ENCODE measurements at places on chromosomes 12 and 14.
A peak's percentile ranks its signal among the peaks of the same experiment; 100 is the strongest.

DNA sequence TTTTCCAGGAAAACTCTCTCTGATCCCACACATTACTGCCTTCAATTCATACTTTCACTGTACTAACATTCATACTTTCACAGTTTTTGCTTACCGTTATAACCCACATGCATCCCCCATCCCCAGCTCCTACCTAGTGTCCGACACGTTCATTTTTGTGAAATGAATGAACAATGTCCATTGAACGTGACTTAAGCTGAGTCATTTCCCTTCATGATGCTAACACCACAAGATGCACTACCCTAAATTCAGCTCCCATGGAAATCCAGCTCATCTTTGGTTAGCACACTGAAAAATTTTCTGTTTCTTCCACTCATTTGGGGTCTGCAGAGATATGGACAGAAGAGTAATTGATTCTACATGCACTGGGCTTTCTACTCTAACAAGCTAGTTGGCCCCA is 84.7 kb downstream of the GALNT4 start:
- peak; percentile 60 for DNase-seq

- DNase-seq, result no peak
These were observed 37.3 kb downstream of the MGST1 start for GRCh38 chr12:16384732-16385131.

GRCh38 chr12:94206886-94207285 is 58.5 kb downstream of the PLXNC1 start:
- DNase-seq, result no peak

- no peak for DNase-seq
These were observed 1808.9 kb upstream of the SEL1L start for GRCh38 chr14:83342590-83342989.

GRCh38 chr14:92039063-92039718 is 668 bp downstream of the TRIP11 start:
- DNase-seq, result peak; percentile 46

DNA sequence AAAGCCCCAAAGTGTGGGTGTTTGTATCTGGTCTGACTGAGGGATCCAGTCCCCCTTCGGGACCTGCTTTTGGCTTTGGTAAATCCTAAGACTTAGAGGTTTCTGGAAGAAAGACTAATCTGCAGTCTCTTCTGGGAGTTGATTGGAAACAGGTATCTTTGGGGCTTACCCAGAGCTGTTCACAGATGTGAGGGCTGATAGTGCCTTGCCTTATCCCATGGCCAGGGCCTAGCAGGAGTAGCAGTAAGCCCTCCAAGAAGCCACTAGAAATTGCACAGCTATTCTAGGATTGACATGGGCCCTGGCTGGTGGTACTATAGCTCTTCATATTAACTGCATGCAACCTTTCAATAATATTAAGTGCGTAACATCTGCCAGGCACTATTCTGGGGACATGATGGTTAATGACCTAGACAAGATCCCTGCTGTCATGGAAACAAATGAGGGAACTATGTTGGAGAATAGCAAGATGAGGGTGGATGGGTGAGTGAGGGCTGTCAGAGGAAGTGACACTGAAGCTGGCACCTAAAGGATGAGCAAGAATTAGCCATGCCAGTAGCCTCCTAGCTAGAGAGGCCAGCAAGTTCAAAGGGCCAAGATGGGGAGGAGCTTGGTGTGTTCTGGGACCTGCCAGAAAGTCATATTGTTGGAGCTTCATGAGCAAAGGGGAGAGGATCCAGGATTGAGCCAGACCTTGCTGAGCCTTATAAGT is 71.7 kb downstream of the CRADD start:
- DNase-seq, result no peak

GRCh38 chr14:33186656-33187055 is 248.0 kb downstream of the NPAS3 start:
- no peak for DNase-seq

GRCh38 chr14:61502459-61503093 is 181.2 kb downstream of the PRKCH start:
- no peak for DNase-seq

DNA sequence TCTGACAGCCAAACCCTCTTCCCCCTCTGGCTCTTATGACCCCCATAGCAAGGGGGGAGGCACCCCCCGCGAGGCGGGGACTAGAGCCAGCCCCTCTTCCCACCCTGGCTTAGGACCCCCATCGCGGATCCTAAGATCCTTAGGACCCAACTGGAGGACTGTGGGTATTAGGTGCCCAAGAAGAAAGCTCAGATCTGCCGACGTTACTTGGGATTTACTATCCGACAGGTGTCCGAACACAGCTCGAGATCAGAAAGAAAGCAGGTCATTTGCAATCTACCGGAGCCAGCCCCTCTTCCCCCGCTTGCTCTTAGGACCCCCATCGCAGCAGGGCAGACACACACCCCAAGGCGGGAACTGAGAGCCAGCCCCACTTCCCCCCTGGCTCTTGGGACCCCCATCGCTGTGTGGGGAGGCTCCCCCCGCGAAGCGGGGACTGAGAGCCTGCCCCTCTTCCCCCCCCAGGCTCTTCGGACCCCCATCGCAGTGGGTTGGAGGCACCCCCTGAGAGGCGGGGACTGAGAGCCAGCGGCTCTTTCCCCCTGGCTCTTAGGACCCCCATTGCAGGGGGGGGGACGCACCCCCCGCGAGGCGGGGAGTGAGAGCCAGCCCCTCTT is 46.8 kb downstream of the DDX11 start:
- no peak for DNase-seq

DNA sequence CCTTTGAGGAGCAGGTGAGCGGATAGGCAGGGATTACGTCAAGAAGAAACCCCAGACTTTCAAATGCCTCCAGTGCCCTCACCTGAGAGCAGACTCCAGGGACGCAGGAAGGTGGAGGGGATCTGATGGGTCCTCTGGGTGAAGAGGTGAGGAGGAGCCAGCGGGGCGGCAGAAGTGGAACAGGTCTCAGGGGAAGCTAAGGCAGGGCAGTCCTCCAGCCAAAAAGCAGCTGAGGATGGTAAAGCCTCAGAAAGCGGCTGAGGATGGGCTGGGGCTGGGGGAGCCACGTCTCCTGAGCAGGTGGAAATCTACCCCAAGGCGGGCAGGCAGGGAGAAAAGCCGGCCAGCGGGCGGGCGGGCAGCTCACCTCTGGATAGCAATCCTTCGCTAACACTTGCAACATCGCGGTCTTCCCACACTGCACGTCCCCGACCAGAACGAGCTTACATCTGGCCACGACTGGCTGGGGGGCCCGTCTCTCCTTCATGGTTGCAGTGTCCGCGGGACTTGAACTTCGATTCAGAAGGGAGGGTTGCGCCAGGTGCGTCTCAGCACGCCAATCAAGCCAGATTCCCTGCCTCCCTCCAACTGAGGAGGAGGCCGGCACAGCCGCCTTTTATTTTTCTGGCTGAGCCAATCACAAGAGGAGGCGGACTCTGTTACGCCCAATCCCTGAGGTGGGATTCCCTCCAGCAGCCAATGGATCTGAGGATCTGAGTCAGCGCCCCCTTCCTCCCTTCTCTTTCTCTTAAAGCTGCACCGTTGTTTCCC is at the start of gene RND1:
Gene RND1, minus strand, starts transcription at position 590 of the 771 bp plus-strand sequence. Its CDS starts 103 bp downstream, at position 487.
- peak; percentile 86 for DNase-seq

DNA sequence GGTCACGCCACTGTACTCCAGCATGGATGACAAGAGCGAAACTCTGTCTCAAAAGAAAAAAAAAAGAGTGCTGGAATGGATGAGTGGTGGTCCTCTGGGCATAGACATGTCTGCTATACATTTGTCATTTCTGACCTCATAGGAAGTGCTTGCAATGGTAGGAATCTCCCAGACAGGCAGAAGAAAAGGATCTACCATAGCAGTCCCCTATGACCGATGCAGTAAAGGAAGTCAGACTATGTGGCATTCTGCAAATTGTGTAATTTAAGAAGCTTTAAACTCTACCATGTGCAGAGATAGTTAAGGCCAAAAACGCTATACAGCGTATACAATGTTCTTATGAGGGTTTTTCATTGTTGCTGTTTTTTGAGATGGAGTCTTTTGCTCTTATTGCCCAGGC is 24.7 kb upstream of the RAP1B start:
- DNase-seq, result no peak

GRCh38 chr12:522692-523378 is 63.1 kb downstream of the B4GALNT3 start:
- DNase-seq, result no peak

DNA sequence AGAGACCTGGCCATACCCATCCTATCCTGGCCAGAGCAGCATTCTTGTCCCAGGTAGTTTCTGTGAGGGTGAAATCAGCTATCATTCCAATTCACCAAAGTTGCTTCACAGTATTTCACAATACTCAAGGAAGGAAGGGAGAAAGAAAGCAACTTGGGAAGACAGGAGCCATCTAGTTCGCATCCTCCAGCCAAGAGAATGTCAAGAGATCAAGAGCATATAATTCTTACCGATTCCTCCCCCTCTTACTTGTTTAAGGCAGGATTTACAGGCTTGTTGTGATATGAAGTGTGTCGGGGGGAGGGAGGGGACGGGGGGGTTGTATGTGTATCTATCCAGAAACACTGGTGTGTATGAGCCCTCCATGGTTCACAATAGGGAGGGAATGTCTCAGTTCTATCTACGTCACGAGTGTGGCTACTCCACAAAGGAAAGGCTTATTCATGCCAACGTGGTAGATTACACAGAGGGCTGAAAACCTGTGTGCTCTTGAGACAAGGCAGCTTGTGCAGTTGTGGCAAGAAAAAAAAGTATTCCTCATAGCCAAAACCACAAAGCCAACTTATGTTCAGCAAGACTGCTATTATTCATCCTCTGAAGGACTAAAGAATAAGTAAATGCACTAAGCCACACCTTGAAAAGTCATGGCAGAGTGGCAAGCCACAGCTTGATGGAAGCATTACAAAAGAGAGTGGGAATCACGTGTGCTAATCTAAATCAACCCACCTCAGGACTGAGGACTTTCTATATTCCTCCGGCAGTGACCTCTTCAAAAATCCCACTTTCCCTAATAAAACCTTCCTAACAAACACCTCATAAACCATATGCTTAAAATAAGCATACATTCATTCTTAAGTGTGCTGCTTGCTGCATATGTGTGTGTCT is 35.0 kb downstream of the CORO1C start:
- no peak for DNase-seq

GRCh38 chr12:12107678-12108077 is 36.9 kb downstream of the BCL2L14 start:
- no peak for DNase-seq

DNA sequence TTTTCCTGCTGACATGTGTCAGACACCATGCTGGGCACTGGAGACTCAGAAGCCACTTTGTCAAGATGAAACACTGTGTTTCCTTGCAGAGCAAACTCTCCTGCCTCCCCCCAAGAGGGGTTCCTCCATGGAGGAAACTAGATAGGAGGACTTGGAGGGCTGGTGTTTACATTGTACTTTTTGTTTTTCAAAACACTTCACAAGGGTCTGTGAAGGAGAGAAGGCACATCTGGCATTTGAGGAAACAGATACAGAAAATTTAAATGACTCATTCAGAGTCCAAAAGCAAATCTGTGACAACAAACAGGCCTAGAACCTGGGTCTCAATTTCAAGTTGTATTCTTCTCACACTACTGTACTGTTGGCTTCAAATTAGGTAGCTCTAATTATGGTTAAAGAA is 6.7 kb upstream of the CDKL1 start:
- DNase-seq, result no peak

DNA sequence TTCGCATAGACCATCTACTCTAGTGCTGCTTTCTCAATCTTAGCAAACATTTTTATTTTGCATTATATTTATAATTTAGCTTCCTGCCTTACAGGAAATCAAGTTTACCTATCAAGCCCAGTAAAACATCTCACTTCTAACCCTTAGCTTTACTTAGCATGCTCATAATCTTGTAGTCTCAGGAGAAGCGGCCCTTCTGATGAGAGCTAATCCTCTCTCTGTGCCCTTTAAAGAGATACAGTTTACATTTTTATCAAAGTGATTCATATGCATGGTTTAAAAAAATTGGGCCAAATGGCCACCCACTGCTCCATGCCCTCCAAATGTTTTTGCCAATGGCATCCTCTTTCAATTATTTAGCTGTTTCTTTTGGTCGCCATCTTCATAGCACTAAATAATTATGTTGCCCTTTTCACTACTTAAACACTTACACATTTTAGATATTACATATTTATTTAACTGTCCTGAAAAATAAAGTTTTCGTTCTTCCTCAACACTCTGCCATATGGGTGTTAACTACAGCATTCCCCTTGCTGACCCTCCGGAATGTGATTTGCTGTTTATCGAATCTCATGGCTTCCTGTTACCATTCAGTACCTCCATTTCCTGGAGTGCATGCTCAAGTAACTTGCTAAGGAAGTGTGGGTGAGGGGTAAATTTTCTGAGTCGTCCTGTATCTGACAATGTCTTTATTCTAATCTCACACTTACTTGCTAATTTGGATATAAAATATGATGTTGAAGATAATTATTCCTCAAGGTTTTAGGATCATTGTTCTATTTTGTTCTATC is 29.3 kb downstream of the YLPM1 start:
- DNase-seq, result peak; percentile 76

GRCh38 chr12:112577473-112578329 is 159.0 kb downstream of the PTPN11 start:
- DNase-seq, result no peak

DNA sequence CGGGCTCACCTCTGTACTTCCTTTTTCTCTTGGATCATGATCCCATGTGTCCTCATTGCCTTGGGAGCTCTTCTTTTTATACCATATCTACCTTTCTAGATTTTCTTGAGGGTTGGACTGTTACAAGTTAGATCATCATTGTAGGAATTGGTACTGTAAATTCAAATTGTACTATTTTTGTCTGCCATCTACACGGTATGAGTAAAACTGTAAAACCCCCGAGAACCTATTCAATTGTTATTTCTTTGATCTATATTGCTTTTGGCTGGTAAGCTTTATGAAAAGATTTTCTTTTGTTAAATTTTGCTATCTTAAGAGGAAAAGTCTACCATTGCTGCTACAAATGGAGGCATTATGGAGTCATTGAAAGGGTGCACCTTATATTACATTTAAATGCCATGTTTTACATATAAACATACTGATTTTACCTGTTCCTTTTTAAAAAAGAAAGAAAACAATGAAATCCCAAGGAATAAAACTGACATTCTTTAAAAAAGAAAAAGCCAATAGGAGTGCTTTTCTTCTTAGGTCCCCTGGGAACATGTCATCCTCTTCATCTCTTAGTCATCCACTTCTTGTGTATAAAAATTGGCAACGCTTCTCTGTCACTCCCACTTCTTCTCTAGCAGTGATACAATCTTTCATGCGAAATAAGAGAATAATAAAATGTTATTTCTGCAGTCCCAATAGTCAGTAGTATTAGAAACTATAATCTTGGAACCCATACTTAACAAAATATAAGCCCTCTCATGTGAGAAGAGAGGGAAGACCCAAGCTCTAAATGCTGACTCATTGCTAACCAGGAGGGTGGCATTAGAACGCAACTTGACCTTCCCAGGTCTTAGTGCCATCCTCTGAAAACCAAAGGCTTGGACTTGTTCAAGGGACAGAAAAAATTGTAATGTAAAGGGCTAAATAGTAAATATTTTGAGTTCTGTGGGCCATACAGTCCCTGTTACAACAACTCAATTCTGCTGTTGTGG is 20.4 kb downstream of the RGS6 start:
- no peak for DNase-seq

- no peak for DNase-seq
These were observed 714.9 kb upstream of the MDGA2 start for GRCh38 chr14:48390346-48390745.

GRCh38 chr14:77119851-77120250 is 21.7 kb downstream of the ZDHHC22 start:
- no peak for DNase-seq
